Umbilical cord (tissue), 2 donors: ENCODE measurements at places on chromosomes 6 and 20. TPM values are rescaled to one million over a fixed set of nuclear protein-coding genes. Genes with fewer than 3 reads are reported as not detected.

DNA sequence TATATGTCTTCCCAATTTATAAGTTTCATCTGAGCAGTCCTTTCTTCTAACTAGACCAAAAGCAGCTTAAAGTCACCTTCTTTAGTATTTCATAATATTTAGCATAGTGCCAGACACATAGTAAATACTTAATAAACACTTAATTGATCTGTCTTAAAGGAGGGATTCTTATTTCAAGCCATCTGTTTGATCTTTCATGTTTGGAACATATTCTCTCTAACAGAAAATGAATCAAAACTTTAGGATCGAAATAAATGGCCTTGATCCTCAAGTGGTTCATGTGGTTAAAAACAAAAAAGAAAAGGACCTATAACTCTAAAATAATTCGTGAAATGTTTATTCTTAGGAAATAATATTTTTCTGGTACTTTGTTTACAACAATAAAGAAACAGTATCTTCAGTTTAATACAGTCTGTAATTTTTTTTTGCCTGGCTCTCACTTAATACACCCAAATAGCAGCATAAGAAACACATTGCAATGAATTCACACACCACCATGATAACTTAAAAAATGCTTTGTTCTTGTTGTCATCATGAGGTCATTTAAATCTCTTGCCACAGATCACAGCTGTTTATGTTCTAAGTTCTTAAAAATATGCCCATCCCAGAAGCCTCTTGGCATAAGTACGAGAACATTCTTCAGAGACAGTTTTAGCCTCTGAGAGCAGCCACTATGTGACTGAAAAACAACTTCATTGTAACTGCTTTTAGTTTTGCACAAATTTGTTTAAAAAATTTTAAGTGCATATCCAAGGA is 48.1 kb downstream of the ESF1 start:
- DNase-seq = peak; percentile 82

- DNase-seq = no peak
Observed at GRCh38 chr20:58064411-58065010, 163.9 kb downstream of the ANKRD60 start.

DNA sequence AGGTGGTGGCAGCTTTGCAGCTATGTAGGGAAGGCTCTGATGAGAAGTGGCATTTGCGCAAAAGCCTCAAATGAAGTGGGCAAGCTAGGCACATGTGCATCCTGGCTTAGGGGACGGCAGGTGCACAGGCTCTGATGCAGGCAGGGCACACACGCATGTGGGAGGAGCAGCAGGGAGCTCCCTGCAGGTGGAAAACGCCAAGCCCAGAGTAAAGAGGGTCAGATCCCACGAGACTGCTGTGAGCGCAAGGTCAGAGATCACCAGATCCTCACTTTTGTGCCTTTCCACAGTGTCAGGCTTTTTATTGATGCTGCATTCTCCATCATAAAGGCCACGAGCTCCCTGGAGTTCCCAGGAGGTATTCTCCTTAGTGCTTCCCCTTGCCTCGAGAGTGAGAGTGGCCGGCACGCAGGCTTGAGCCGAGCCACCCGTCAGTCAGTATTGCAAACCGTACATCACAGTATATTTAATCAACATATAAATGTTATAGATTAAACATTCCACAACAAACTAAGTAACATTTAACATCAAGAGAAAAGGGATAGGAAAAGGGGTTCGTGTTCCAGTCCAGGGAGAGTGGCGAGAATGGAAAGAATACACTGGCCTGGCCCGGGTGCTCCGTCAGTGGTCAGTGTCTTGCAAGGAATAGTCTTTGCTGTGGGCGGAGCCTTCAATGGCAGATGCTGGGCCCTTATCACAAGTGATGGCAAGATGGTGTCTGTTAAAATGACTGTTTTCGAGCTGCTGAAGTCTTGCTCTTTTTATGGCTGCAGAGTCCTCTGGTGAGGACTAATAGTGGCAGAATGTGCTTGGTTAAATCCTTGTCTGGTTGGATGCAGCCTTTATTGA is 109.4 kb downstream of the SYNDIG1 start:
- DNase-seq = no peak

DNA sequence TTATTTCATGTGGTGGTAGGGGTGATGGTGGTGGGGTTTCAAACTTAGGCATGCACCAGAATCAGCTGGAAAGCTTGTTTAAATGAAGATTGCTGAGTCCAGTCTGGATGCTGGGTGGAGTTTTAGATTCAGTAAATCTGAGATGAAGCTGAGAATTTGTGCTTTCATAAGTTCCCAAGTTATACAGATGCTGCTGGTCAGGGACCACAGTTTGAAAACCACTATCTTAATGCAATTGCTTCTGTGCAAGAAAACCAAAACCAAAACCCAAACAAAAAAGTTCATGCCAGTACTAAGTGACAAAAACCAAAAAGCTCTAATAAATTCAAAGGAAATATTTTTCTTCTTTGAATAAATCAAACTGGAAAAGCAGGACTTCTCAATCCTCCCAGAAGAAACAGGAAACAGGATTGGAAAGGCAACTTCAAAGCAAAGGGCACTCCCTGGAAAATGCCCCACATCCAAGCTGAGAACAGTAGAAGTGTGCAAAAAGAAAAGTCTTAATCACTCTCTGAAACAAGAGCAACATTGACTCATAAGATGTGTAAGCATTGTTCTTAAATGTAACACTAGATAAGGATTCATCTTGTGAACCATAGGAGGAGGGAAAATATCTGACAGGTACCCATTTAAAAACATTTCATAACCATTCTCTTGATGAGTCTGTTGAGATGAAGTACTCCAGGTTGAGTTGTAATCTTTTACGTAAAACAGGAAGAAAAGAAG is 481.5 kb upstream of the HSF2 start:
- DNase-seq = no peak

DNA sequence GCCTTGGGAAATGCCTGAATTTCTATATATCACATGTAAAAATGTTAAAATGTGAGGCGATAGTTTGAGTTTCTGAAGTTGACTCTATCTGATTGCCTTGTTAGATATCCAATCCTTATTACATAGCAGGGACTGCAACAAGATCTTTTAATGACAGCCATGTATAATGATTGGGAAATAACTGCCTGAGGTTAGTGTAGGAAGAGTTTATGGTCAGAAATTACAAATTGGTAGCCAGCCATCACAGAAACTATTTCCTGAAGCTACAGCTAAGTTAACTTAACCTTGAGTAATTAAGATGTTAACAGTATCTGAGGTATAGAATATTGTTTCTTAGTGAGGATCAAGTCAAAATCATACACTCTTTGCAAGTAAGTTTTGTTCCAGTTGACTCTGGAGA is 41.0 kb downstream of the AKIRIN2 start:
- DNase-seq = no peak

DNA sequence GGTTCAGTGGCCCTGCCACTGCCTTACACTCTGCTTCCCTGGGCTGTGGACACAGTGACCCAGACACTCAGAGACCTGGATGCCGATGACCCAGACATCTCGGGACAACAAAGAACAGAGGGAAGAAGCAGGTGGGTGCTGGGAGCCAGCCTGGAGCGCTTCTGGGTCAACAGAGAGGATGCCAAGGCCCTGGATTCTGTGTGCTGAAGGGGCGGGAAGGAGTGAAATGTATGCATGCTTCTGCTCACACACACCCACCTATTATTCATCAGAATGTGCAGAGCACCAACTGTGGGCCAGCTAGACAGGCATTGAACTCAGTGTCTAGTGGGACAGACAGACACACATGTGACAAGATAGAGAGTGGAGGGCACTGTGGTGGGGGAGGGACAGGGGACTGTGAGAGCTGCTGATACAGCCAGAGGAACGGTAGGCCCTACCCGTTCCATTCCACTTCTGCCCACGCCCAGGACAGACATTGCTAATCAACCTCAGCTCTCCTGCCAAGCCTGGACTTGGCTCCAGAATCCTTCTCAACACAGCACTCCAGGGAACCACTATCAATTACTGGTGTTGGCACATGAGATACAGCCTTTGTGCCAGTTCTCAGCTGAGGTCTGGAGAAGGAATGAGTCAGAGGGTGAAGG is 20.2 kb downstream of the KCNK15 start:
- DNase-seq = no peak

DNA sequence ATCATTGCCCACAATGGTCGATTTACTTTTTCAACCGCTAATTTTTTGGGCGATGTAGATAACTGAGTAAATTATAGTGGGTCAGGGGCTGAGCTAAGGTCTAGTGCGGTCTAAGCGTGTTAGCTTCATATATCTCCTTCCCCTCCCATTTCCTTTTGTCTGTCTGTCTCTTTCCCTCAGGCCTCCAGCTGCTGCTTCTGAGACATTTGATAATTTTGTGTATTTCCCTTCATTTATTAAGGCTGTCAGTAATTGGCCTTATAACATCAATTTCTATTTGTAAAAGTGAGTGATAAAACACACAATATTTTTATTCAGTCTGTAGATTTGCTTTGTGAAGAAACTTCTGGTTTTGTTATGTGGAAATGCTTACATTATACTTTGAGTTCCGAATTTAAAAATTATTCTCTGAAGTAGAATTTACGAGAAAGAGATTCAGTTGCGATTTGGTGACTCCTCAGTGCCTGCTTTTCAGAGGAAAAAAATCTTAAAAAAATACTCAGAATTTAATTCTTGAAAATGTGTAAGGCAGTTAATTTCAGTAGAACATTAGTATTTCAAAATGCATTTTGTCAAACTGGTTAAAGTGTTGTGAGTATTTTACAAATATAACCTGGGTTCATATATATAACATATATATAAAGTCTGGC is 1.4 kb downstream of the TMEM170B start:
- DNase-seq = no peak

DNA sequence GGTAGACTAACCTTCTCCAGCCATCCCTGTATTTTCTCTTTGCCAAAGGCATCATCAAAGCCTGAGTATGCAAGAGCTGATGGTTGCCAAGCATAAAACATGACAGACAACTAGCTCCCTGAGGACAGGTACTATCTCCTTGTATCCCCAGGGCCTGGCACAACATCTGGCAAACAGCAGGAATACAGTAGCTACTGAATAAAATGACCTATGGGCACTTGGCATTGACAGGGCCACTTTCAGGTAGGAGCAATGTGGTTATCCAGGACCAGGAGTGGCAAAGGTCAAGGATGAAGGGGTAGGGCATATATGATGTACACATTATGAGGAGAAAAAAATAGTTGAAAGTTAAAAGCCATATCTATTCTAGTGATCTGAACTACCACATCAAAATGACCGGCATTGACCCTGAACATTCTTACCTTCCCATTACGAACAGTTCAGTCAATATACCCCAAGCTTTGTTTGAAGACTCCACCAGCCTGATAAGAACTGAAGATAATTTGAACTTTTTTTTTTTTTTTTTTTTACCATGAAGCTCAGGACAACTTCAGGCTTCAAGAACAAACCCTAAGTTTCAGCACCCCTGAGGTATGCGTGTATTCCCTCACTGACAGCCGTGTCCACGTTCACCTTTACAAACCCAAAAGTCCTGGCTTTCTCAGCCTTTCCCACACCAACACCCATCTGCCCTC is 12.3 kb downstream of the ABHD12 start:
- DNase-seq = no peak

DNA sequence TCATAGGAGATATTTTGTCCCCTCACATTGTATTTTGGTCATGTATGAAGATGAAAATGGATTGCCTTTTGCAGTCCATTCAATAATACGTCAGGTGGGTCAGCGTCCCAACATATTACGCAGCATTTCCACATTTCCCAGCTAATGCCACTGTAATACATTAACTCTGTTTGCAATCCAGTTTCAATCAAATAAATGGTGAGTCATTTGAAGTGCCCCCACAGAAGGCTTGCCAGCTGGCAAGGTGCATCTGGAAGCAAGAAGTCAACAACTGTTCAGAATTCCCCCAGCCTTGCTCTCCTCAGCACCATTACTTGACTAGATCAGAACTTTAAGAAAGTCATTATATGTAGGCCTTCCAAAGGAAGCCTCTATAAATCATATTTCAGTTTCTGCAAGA is 50.4 kb downstream of the PHACTR1 start:
- DNase-seq = no peak

- DNase-seq = no peak
Observed at GRCh38 chr6:108091288-108091687, 16.7 kb upstream of the OSTM1 start.

DNA sequence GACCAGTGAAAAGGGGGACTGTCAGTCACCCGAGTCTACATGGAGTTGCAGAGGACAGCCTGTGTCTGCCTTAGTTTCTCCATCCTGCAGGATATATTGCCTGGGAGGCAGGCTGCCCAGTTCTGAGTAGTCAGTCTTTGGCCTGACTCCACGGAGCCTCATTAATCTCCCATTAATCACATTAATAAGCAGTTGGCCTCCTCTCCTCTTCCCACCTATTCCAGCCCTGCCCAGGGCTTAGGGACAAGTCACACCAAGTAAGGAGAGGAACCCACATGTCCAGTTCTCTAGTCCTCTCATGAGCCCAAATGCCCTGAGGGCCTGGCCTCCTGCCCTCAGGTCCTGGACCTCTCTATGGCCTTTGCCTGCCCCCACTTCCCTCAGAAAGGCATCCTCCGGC is 1.3 kb upstream of the MUCL3 start:
- DNase-seq = no peak

- DNase-seq = no peak
Observed at GRCh38 chr6:6565069-6565468, 23.5 kb upstream of the LY86 start.

- peak; percentile 74 for DNase-seq
Observed at GRCh38 chr6:16471222-16471909, 233.0 kb downstream of the GMPR start.

- no peak for DNase-seq
Observed at GRCh38 chr20:23079926-23080325, 6.2 kb downstream of the CD93 start.

DNA sequence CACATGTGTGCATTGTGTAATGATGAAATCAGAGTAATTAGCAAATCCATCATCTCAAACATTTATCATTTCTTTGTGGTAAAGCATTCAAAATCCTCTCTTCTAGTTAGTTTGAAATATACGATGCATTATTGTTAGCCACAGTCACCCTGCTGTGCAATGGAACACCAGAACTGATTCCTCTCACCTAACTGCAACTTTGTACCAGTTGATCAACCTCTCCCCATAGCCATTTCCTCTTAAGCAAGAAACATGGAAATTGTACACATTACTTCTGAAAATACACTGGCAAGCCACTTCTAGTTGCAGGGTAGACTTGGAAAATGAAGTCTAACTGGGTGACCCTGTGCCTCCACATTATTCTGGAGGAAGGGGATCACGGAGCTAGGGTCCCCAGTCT is 58.1 kb upstream of the ESR1 start:
- no peak for DNase-seq

DNA sequence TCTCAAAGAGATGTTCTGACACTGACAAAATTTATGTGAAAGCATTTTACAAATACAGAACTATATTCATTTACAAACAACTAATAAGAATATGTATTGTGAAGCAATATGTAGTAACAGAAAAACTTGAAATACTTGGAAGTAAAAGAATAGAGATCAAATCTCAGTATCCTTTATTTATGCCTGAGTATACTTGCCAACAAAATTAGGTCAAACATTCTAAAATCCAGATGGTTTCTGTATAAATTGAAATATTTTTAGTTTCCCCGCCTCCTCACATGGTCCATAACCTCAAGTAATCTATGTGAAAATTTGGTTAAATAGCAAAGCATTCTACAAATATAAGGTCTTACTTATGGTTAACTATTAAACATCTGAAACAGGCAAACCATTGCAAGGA is 545.4 kb downstream of the EYS start:
- DNase-seq = no peak

Gene TBXT
- not detected for total RNA-seq

Gene LPA
- 0.24 TPM for total RNA-seq

Gene C20orf204
- total RNA-seq = 1.2 TPM

Gene LRP11
- 21.7 TPM for total RNA-seq

Gene BPI
- total RNA-seq = not detected

Gene ZMYND8
- 20.9 TPM for total RNA-seq

Gene VGLL2
- total RNA-seq = not detected

Gene RAD21L1
- 19.5 TPM for total RNA-seq

Gene KLHDC3
- 135 TPM for total RNA-seq
